ENCODE measurements at places on chromosomes 12 and 14.
A peak's percentile ranks its signal among the peaks of the same experiment; 100 is the strongest.

GRCh38 chr12:124148481-124149273 is 146.2 kb upstream of the RFLNA start:
- no peak overlapping the region for H3K27ac ChIP-seq
- DNase-seq = no peak
- H3K4me1 ChIP-seq = no peaks in the 10 kb centered on the region
- no peaks in the 10 kb centered on the region for H3K36me3 ChIP-seq
- H3K4me3 ChIP-seq = no peak overlapping the region

DNA sequence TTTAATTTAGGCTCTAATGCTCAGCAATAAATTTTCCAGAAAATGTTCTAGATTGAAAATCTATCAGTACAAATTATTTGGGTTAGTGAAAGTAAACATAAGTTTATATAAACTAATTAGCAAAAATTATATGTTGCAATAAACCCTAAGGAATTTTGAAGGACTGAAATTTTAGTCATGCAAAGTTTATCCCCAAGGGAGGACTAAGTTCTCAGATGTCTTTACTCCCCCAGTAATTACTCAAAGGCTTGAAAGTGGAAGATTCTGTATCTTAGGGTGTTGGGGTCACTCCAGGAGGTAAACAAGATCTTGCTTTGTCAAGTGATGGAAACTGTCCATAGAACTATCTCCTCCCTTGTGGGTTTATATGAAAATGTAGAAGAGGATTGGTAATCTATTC is 183.7 kb downstream of the AKAP6 start:
- H3K27me3 ChIP-seq = no peaks in the 10 kb centered on the region
- H3K4me1 ChIP-seq = peaks cover 5% of the 10 kb centered on the region
- no peak overlapping the region for H3K4me3 ChIP-seq
- no peak for DNase-seq
- no peak overlapping the region for H3K27ac ChIP-seq
- H3K36me3 ChIP-seq = no peaks in the 10 kb centered on the region

DNA sequence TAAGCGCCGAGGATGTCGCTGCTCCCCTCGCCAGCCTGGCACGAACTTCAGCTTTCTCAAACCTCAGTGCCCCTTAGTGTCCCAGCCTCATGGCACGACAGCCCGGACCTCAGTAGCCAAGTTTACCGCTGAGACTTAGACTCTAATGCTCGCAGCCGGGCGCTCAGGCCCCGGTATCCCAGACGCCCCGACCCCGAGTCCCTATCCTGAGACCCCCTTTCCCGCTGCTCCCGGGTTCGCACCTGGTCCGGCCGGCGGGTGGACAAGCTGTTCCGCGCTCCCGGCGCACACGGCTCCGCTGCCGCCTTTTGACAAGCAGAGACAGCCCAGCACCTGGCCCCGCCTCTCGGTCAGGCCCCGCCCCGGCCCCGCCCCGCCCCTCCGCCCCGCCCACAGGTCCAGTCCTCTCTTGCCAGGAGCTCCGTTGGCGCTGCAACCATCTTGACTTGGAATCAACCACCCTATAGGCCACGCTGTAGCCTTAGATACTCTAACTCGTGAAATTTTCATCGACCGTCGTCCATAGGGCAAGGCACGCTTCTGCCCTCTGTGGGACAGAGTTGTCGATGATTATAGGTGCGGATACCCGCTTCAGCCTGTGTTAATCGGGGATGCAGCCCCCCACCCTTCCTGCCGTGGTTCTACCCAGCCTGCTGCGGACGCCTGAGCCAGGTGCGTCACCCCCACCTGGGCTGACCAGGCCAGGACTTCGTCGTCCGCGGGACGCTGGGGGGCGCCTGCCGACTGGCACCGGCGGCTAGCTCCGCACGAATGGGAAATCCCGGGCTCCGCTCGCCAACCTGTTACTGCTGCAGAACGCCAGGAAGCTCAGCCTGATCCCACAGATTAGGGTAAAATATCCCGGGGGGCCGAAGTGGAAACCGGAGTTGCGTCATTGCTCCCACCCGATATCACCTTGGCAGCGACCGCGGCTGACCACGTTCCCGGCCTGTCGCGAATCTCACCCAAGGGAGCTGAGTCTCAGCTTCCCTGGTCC is at the start of gene VDR:
Gene VDR, minus strand, starts transcription at position 282 of the 997 bp plus-strand sequence. CDS start 25,881 bp downstream, outside the sequence.
- H3K4me3 ChIP-seq = peak within 1 kb of the TSS; percentile 67
- peaks cover 14% of the 10 kb centered on the region for H3K27me3 ChIP-seq
- no peaks in the 10 kb centered on the region for H3K36me3 ChIP-seq
- H3K27ac ChIP-seq = no peak within 1 kb of the TSS
- peak; percentile 56 for DNase-seq
- peaks cover 10% of the 10 kb centered on the region for H3K4me1 ChIP-seq

DNA sequence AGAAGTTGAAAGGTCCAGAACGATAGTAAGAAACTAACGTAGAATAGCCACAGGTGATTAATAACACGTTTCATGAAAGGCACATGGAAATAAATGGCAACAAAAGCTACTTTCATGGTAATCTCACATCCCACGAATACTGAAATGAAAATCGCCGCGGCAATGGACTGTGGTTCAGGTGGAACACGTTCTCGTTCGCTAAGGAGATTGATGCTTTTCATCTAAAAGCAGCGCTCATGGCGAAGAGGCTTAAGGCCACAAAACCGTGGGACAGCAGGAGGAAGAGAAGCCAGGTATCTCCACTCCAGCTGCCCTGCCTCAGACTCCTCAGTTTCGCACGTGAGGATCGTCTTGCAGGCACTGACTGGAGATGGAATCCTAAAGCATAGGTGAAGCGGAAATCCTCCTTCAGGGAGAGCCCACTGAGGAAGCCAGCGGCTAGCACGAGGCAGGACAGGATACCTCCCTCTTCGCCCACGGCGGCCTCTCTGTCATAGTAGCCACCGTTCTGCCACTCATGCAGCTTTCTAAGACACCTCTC is 696 bp upstream of the GPHN start:
- no peak for DNase-seq
- H3K4me3 ChIP-seq = peak overlapping the region; percentile 84
- peaks cover 5% of the 10 kb centered on the region for H3K4me1 ChIP-seq
- H3K27me3 ChIP-seq = no peaks in the 10 kb centered on the region
- H3K27ac ChIP-seq = peak overlapping the region; percentile 37

DNA sequence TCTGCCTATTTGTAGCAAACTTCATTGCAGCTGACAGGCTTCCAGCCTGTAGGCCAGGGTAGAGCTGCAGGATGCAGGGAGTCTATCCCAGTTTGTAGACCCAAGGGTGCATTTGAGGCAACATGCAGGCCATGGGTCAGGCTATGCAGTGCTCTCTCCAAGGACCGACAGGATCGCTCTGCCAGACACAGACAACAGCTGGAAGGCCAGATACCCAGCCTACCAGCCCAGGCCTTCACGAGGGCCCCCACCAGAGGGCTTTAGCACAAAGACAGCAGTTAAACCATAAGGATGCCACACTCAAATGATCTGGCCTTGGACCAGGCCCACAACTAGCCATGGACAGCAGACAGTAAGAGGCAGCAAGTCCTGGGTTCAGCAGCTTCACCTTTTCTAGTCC is 10.3 kb downstream of the KCTD10 start:
- peak overlapping the region; percentile 7 for H3K27ac ChIP-seq
- H3K27me3 ChIP-seq = no peaks in the 10 kb centered on the region
- peaks cover 41% of the 10 kb centered on the region for H3K36me3 ChIP-seq
- no peak overlapping the region for H3K4me3 ChIP-seq

- no peaks in the 10 kb centered on the region for H3K27me3 ChIP-seq
- no peaks in the 10 kb centered on the region for H3K36me3 ChIP-seq
- H3K4me1 ChIP-seq = no peaks in the 10 kb centered on the region
- no peak for DNase-seq
Observed at GRCh38 chr14:31592631-31593030, 31.4 kb downstream of the NUBPL start.

- peaks cover 2% of the 10 kb centered on the region for H3K4me1 ChIP-seq
- no peaks in the 10 kb centered on the region for H3K36me3 ChIP-seq
- H3K27me3 ChIP-seq = peaks cover 51% of the 10 kb centered on the region
- no peak overlapping the region for H3K27ac ChIP-seq
- DNase-seq = no peak
- H3K4me3 ChIP-seq = no peak overlapping the region
Observed at GRCh38 chr14:28769276-28769880, 2.8 kb downstream of the FOXG1 start.

DNA sequence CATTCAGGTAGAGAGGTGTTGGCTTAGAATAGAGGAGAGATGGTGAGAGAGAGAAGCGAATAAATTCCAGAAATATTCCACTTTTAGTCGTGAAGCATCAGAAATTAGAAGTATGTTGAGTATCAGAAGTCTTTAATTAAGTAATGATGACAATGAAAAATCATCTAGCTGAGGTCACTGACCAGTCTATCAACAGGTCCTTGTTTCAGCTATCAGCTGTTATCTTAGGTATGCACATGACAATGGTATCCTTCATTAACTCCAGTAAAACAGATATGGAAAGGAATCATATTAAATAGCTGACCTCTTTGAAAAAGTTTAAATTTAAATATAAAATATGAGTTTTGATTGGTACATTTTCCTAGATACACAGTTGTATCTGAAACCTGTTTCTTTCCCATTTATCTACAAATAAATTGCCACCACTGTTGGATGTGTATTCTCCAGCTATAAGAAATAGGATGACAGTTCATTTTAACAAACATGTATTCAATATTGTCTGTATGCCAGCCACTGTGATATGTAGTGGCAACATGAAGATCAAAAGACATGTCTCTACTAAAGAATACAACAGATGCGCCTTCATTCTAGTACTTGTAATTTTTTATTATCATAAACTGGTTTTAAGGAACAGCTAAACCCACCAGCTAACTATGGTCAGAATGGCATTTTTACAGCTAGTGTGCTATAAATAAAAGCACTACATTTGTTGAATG is 424.2 kb upstream of the DCN start:
- no peak overlapping the region for H3K4me3 ChIP-seq
- no peaks in the 10 kb centered on the region for H3K36me3 ChIP-seq
- H3K27ac ChIP-seq = no peak overlapping the region
- H3K27me3 ChIP-seq = no peaks in the 10 kb centered on the region
- no peaks in the 10 kb centered on the region for H3K4me1 ChIP-seq

- no peaks in the 10 kb centered on the region for H3K36me3 ChIP-seq
- H3K4me3 ChIP-seq = no peak overlapping the region
- H3K4me1 ChIP-seq = peaks cover 2% of the 10 kb centered on the region
- no peaks in the 10 kb centered on the region for H3K27me3 ChIP-seq
- no peak overlapping the region for H3K27ac ChIP-seq
Observed at GRCh38 chr12:64991121-64991611, 129.9 kb downstream of the WIF1 start.

- DNase-seq = no peak
- no peak overlapping the region for H3K27ac ChIP-seq
- H3K36me3 ChIP-seq = no peaks in the 10 kb centered on the region
Observed at GRCh38 chr14:69045857-69046475, 66.9 kb upstream of the ACTN1 start.

DNA sequence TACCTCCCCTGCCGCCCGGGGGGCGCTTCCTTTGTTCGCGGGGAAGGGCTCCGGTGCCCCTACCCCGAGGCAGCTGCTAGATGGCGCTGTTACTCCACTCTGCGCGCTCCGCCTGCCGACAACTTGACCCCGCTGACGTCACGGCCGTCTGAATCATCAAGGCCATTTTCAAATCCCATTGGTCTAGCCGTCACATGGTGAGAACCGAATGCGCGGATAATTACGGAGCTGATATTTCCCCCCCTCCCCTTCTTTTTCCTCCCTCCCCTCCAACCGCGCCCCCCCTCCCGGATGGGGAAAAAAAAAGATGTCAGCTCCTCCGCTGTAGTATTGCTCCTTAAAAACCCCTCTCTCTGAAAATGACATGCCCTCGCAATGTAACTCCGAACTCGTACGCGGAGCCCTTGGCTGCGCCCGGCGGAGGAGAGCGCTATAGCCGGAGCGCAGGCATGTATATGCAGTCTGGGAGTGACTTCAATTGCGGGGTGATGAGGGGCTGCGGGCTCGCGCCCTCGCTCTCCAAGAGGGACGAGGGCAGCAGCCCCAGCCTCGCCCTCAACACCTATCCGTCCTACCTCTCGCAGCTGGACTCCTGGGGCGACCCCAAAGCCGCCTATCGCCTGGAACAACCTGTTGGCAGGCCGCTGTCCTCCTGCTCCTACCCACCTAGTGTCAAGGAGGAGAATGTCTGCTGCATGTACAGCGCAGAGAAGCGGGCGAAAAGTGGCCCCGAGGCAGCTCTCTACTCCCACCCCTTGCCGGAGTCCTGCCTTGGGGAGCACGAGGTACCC is at the start of gene HOXC10:
Gene HOXC10, plus strand, starts transcription at position 246 of the 791 bp plus-strand sequence. Its CDS starts 114 bp downstream, at position 360.
- no peak within 1 kb of the TSS for H3K4me3 ChIP-seq
- no peak within 1 kb of the TSS for H3K27ac ChIP-seq
- peaks cover 2% of the 10 kb centered on the region for H3K4me1 ChIP-seq

GRCh38 chr12:64452559-64453329 is 824 bp downstream of the TBK1 start:
- DNase-seq = peak; percentile 100
- H3K4me3 ChIP-seq = peak overlapping the region; percentile 97
- H3K4me1 ChIP-seq = peaks cover 3% of the 10 kb centered on the region
- peak overlapping the region; percentile 94 for H3K27ac ChIP-seq
